ENCODE measurements at places on chromosomes 11 and 22. TPM values are rescaled to one million over a fixed set of nuclear protein-coding genes. Genes with fewer than 3 reads are reported as not detected.

ZNRF3 gene
- total RNA-seq, result 0.69 TPM

IGHMBP2 gene
- 33.8 TPM for total RNA-seq

GRCh38 chr11:113401718-113402117 lies 14.1 kb downstream of the ANKK1 start:
- no peak for DNase-seq

DNA sequence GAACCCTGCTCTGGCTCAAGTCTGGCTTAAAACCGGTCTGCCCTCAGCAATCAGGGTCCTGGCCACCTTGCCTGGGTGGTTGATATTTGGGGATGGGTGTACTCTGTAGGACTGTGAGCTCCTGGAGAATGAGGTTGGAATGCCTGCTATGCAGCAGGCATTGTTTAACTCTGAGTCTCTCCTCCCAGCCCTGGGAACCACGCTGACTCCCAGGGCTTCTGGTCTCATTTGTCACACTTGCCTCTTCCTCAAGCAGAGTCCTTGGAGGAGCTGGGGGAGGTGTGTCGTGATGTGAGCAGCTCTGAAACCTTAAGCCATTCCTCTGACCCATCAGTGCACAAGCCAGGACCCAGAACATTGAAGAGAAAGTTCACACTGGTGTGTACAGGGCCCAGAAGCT lies 340.1 kb downstream of the MN1 start:
- no peak for DNase-seq

DNA sequence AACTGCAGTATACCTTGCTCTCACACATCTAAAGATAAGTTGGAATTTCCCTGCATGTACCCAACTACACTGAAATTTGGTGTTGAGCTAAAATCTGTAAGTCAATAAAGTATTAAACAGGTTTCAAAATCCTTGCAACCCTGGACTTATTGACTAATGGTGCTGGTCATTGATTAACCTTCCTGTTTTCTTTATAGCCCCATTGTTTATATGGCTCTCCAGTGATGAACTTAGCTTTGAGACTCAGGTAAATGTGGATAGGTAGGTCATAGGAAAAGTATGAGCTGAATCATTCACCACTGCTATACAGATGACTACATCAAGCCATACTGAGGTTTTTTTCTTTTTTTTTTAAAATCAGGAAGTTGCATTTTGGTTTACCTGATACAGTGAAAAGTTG lies 132.7 kb downstream of the FAT3 start:
- DNase-seq, result no peak

DNA sequence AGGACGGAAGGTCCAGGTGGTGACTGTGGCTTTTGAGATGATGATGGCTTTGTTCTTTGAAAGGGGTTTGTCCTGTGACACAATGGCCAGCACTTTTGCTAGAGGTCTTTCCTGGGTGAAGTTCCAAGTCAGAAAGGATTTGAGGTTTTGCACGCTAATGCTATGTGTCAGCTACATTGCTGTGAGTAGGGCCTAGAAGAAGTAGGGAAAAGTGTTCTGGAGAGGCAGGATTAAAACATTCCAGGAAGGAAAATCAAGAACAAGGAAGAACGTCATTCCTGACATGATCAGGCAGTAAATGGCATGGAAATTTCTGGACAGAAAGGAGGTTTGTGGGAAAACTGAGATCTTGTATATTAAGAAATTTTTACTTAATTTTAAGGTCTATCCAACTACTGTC lies 290.7 kb downstream of the NTM start:
- DNase-seq, result no peak

- no peak for DNase-seq
Observed at GRCh38 chr22:38740754-38741153, 15.0 kb downstream of the SUN2 start.

DNA sequence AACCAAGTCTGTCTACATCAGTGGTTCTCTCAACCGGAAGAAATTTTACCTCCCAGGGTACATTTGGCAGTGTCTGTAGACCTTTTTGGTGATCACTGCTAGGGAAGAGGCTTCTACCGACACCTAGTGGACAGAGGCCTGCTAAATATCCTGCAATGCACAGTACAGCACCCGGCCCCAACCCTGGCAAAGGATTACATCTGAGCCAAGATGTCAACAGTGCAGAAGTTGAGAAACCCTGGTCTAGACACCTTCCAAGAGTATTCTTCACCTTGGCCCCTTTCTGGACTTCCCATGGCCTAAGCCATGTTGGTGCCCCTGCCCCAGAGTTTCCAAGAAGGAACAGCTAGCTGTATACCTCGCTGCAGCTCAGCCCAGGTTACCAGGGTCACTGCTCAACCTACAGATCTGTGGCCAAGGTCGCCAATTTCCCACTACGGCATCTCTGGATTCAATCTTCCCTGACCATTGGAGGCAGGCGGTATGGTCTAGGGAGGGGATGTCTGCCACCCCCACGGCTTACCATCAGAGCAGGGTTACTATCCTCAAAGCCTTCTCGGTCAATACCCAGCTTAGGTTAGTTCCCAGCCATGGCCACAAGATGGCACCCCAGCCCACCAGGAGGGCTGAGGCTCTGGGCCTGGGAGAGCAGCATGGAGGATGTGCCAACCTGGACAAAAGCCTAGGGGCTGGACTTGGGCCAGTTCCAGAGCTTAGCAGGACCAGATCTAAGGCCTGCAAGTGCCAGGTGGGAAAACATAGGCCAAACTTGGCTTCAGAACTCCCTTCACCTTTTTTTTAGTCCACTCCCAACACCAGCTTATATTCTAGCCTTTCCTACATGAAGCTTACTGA lies 3.7 kb upstream of the KCNC1 start:
- DNase-seq, result peak; percentile 42

GRCh38 chr11:117786135-117786870 lies 10.7 kb downstream of the DSCAML1 start:
- DNase-seq, result no peak

- DNase-seq, result no peak
Observed at GRCh38 chr11:111531136-111531535, 9.4 kb upstream of the LAYN start.

- no peak for DNase-seq
Observed at GRCh38 chr11:110447897-110448745, 18.4 kb downstream of the FDX1 start.
